Skin of body (tissue), 3 donors: ENCODE measurements at places on chromosomes 7 and 10. TPM values are rescaled to one million over a fixed set of nuclear protein-coding genes. Genes with fewer than 3 reads are reported as not detected.

STOX1 gene
- total RNA-seq, result 5.7 TPM

TLL2 gene
- total RNA-seq, result 0.20 TPM

TMEM225B gene
- total RNA-seq, result 0.89 TPM

RTKN2 gene
- 6.5 TPM for total RNA-seq

ELFN1 gene
- 3.1 TPM for total RNA-seq

PRKG1 gene
- total RNA-seq, result 41.8 TPM

OR2A7 gene
- 12.5 TPM for total RNA-seq

ERCC6 gene
- total RNA-seq, result 17.2 TPM

SH3PXD2A gene
- total RNA-seq, result 52.0 TPM

ZSCAN21 gene
- 8.4 TPM for total RNA-seq

OR2A42 gene
- total RNA-seq, result 0.10 TPM

GDF2 gene
- total RNA-seq, result not detected

CALN1 gene
- total RNA-seq, result 2.6 TPM

ADCY1 gene
- 5.7 TPM for total RNA-seq

XRCC2 gene
- total RNA-seq, result 3.6 TPM

GLUD1 gene
- 134 TPM for total RNA-seq

LRMDA gene
- total RNA-seq, result 12.7 TPM

HMX3 gene
- total RNA-seq, result not detected

SLC16A12 gene
- total RNA-seq, result 1.7 TPM

GLCCI1 gene
- 23.7 TPM for total RNA-seq

SPDYE1 gene
- 0.10 TPM for total RNA-seq

NEUROG3 gene
- total RNA-seq, result not detected
